ENCODE measurements at places on chromosomes 2 and 18. TPM values are rescaled to one million over a fixed set of nuclear protein-coding genes. Genes with fewer than 3 reads are reported as not detected.

DNA sequence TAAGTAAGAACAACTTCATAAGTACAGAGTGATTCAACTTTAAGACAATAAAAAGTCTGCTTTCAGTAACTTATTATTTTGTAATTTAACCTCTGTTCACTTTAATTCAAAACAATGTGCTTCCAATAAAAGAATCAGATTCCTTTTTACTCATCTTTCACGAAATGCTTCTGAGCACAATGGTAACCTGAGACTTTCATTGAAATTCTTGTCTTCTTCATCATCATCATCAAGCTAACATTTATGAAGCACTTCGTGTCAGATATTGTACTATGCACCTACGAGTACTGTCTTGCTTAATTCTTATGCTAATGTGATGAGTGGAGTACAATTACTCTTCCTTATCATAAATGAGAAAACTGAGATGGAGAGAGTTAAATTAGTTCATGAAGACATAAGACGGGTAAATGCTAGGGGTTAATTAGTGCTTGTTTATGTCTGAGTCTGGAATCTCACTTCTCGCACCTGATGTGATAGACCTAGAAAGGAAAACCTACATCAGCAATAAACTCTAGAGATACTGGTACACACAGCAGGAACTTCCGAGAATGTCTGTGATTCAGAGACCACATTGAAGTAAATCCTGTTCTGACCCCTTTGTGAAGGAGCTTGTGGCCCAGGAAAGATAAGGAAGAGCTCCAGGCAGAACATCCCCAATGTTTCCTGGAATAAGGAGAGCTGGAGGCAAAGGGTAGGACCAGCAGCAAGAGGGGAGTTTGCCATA, 227.6 kb upstream of the ETAA1 start:
- DNase-seq = no peak

Gene SP100
- total RNA-seq = 53.1 TPM

GRCh38 chr2:64773461-64774118, 119.9 kb upstream of the SERTAD2 start:
- DNase-seq = no peak

Gene WBP1
- total RNA-seq = 56.7 TPM

Gene SELENOI
- 13.5 TPM for total RNA-seq

DNA sequence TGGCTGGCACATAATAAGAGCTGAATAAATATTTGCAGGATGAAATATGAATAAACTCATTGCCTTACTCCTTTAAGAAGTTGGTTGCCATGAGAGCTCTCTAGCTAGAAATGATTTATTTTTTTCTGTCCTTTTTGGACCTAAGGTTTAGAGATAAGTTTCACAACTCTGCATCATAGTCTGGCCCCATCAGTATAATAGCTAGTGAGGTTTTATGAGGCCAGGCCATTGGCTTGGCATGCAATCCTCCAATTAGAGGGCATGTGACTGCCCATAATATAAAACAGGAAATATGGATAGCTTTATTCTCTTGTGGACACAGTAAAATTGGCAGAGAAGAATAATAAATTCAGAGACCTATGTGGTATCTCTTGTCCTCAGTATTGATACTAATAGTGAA, 26.2 kb upstream of the INSIG2 start:
- no peak for DNase-seq

Gene LBX2
- 1.0 TPM for total RNA-seq

Gene C1GALT1C1L
- total RNA-seq = 2.7 TPM

DNA sequence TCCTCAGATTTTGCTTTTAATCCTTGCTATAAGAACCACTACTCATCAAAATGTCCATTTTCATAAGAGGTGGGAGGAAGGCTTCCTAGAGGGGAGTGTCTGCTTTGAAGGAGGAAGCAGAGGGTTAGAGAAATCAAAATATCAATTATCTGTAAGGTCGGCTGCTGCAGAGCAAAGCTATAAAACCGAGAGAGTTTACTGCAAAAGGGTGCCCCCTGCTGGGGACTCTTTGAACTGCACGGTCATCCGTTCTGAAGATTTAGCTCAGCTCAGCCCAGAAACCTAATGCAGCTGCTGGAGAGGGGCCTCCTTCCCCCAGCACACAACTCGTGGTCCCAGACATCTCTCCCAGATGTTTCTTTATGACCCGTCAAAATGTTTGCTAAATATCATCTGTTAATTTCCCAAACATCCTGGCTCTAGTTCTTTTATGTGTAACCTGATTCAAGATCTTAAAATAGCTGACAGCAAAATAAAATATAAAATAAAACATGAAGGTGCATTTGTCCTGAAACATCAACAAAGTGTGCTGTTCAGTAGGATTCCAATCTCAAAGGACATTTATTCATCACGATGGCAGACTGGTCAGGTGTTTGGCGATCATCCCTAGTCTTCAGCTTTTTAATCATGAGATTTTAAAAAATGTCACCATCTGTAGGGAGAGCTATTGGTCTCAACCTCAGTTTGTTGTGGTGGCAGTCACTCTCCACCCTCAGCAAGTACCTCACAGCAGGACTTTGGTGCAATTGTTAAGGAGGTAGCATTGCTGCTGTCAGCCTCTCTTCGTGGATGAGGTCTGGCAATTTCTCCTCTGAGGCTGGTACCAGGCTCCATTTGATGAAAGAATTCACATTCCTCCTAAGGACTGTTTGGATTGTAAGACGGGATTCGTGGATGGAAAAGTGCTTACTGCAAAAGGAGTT, 185.9 kb downstream of the MTX2 start:
- peak; percentile 80 for DNase-seq

DNA sequence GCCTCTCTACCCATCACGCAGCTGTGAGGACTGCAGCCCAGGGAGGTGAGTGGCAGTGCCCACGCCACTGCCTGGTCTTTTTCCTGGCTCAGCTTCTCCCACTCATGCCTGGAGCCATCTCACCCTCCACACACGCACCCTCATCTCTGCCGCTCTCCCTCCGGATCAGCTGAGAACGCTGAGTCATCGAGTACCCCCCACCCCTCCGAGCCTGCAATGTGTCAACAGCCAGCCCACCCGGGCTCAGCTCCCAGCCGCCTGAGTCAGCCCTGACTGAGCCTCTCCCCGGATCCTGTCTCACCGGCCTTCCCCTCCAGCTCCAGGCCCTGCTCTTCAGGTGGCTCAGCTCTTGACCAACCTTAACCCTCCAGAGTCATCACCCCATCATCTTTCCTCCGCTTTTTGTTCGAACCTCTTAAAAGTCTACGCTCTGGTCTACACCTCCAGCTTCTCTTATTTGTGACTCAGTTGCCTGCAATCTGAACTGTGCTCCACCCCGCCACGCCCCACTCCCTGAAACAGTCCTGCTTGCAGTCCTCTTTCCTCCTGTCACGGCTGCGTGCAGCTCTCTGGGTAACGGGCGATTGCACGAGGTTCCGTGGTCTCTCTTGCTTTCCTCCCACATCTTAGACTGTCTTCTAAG, 94.4 kb upstream of the ASAP2 start:
- DNase-seq = peak; percentile 65

Gene CRYGC
- not detected for total RNA-seq

Gene PRSS56
- total RNA-seq = not detected

- no peak for DNase-seq
Observed at GRCh38 chr2:46434851-46435273, 44.5 kb upstream of the TMEM247 start.

DNA sequence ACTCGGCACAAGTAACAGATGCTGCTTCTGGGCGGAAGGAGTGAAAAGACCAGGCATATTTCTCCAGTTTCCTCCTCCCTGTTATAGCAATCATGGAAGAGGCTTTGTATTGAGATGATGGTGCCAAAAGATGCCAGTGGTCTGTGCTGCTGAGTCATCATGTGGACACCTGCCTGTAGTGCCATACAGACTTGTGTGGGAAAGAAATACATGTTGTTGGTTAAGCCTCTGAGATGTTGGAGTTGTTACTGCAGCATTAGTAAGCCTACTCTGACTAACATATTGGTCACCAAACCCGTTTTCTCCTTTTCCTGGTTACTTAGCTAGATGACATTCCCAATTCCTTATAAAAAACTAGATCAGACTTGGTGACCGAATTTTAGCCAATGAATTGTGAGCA, 356.9 kb downstream of the ZNF521 start:
- no peak for DNase-seq

Gene CD207
- total RNA-seq = 0.24 TPM

DNA sequence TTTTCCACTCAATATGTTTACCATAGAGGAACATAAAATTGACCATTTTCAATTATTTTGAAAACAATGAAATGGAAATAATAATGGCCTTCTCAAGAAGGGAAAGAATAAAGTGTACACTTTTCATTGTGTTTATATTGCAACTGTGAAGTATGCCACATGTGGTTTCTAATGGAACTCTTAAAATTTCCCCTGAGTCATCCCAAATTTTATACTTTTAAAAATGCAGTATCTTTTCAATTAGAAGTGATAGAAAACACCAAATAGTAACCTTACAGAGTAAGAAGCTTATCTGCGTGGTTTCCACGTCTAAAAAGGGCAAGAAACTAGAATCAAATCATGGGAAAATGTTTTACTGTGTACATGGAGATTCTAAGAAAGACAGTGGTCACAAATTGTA, 70.0 kb downstream of the SCG2 start:
- DNase-seq = no peak

DNA sequence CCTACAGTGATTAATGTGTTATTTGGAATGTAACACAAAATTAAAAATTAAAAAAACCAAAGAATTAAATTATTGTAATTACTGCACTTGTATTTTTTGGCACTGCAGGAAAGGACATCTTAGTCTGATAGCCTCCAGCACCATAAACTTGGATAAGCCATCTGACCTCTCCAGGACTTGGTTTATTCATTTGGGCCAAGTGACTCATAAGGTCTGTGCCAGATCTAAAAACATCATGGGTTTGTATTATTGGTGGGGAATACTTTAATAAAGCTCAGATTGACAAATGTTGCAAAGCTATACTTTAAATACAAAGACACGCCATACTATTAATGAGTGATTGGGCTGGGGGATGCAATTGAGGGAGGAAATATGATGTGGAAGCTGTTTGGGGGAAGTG, 225.2 kb downstream of the ZNF521 start:
- no peak for DNase-seq

DNA sequence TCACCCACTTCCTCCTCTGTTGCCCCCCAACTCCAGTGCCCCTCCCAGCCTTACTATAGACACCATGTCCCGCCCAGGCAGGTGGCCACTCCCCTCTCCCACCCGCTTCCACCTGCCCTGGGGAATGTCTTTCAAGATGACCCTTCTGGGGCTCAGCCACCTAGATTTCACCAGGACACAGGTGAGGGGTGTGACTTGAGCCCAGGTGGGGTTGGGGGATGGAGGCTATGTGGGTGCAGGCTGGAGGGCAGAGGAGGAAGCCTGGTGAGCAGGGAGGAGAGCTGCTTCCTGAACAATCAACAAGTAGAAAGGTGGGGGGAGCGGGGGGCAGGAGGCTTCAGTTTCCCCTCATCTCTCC, 8.7 kb downstream of the ADRA2B start:
- no peak for DNase-seq

Gene GREB1L
- 19.7 TPM for total RNA-seq

DNA sequence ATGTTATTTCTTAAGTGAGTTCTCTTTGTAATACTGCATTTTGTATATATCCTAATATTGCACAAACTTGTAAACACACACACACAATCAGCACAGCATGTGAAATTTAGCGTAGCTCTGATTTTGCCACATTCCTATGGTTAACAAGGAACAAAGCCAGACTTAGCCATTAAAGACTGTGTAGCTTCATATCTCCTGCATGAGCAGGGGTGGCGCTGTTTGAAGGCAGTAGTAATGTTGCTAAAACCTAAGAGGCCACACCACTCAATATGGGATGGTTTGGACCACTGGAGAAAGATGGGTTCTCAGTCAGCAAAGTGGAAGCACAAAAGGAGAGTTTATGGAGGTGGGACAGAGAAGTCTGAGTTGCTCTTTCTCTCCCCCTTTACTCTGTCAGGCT, 61.1 kb upstream of the RND3 start:
- DNase-seq = no peak

- DNase-seq = no peak
Observed at GRCh38 chr18:73478191-73478590, 610.4 kb upstream of the NETO1 start.

DNA sequence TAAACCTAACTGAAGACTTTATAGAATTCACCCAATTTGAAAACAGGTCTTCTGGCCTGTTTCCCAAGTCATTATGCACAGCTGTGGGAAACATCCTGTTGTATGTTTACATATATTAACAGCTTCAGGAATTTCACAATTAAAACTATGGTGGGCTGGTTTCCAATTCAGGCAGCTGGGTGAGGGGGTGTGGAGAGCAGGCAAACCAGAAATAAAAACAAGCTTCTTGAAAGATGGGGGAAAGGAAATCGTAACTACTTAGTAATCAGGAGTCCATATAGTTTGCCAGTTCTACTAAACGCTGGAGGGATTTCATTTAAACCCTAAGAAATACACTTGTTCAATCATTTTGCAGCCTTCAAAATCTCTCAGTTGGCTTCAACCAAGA, 22.8 kb downstream of the ATP8B1 start:
- no peak for DNase-seq

Gene PCARE
- total RNA-seq = 0.58 TPM

DNA sequence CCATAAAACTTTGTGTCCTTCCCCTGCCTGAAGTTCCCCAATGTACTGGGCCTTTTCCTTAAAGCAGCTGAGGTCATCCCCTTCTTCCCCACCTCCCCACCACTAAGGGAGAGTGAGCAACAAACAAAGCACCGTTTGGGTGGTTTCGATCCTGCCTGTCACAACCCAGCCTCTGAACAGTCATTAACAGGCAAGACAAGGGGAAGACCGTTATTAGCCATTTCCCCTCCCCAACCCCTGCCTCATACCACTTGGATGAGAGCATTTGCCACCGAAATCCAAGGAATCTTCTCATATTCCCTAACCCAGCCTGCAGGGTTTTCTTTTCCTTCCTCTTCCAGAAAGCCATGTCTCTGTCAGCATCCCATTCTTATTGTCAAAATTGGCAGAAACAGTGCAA, 65.6 kb downstream of the STRADB start:
- DNase-seq = no peak

Gene PROKR1
- 0.12 TPM for total RNA-seq

- DNase-seq = no peak
Observed at GRCh38 chr2:68519236-68519635, 51.9 kb downstream of the APLF start.

GRCh38 chr18:55239740-55240139, 280.5 kb upstream of the CCDC68 start:
- no peak for DNase-seq

- DNase-seq = no peak
Observed at GRCh38 chr18:58249712-58250111, 205.7 kb downstream of the NEDD4L start.

DNA sequence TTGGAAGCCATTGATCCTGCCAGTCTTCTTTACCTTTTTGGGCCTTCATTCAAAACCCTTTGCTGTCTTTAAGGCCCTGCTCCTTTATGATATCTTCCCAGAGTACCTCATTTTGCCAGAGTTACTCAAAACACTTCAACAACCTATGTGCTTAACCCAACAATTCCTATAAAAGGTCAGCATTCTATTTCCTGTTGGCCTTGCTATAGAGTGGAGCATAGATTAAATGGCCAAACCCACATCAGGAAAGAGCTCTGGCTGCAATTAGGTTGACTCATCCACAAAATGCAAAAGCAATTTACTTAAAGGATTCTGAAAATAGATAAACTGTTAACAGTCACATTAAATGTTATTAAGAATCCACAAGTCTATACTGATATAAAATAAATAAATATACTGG, 21.2 kb downstream of the MRPL33 start:
- no peak for DNase-seq
